CD8-positive, alpha-beta memory T cell (primary cell): ENCODE measurements at places on chromosomes 2 and 18. TPM values are rescaled to one million over a fixed set of nuclear protein-coding genes. Genes with fewer than 3 reads are reported as not detected.

LCT gene
- total RNA-seq: 0.48 TPM

SLC19A3 gene
- not detected for total RNA-seq

FRZB gene
- not detected for total RNA-seq

UPP2 gene
- total RNA-seq: not detected

GRCh38 chr2:30900381-30900780, 93.1 kb upstream of the CAPN13 start:
- DNase-seq: no peak

DNA sequence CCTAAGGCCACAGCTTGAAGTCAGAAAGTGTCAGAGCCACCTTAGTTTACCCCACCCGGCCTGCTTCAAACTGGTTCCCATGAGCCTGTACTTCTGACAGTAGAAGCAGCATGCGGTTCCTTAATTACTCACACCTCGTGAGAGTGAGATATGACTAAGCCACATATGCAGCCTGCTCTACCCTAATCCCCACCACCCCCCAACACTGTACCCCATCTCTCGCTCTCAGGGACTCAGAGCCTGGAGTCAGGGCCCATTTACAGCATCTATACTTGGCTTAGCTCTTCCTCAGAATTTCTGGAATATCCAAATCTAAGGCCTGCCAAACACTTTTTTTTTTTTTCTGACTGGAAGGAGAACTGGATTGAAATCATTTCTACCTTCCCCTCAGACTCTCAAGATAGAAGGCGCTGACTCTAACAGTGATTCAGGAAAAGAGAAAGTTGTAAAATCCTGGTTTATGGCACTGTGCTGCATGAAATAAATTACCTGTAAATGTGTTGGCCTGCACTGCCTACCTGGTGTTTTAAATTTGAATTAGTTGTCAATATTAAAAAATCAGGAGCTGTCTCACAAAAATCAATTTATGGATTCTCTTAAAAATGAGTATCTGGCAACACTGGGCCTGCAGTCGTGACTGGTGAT, 360.0 kb downstream of the RND3 start:
- no peak for DNase-seq

DNA sequence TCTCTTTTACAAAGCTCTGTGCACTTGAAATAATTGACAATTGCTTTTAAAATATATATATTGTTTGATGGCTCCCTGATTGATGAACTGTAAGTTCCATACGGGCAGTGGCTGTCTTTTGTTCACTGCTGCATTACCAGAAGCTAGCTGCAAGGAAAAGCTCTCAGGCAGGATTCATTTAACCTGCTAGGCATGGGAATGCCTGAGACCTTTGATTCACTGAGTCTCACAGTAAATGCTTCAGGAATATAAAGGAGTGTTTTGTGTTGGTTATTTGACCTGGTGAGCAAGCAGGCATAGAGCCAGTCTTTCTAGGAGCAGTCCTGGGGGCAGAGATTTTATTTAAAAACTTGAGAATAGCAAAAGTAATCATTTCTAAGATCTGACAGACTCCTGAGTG, 193.2 kb upstream of the ITGA4 start:
- DNase-seq: no peak

GRCh38 chr18:52484977-52485376, 145.0 kb downstream of the DCC start:
- DNase-seq: no peak

- no peak for DNase-seq
Observed at GRCh38 chr18:37565977-37566478, 430 bp upstream of the CELF4 start.

DNA sequence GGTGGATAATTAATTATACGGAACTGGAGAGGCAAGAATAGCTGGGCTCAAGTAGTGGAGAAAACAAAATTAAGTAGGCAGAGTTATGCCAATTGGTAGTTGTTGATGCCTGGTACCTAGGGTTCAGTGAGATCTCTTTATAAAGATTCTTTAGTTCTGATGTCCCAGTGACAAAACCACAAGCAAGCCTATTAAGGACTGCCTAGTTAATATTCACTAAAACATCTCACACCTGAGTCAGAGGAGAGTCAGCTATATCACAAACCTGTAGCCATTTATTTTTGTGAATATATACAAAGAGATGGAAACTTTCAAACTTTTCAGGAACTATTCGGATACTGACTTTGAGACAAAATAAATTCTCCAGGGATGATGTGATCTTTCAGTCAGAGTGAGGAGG, 213.9 kb upstream of the CYP26B1 start:
- DNase-seq: no peak

- no peak for DNase-seq
Observed at GRCh38 chr2:188158337-188159100, 133.2 kb upstream of the GULP1 start.

GRCh38 chr2:165645930-165646831, 147.9 kb downstream of the GALNT3 start:
- DNase-seq: no peak

DNA sequence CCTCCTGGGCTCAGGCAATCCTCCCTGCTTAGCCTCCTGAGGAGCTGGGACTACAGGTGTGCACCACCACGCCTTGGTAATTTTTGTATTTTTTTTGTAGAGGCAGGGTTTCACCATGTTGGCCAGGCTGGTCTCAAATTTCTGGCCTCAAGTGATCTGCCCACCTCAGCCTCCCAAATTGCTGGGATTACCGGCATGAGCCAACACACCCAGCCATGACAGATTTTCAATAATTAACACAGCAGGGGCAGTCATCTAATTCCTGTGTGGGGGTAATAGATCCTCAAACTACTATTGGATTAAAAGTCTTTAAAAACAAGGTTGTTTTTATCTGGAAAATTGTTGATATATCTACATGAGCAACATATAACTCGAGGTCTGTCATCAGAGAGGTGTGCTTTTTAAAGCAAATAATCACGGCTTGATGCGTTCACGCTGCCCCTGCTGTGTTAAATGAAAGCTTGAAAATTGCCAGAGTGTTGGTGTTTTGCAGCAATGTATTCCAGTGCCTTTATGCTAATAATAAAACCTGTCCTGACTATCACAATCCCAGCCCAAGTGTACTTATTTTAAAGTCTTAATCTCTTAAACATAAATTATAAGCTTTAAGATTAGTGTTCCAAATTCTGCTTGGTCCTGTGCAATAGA, 35.6 kb upstream of the ASB1 start:
- no peak for DNase-seq

DNA sequence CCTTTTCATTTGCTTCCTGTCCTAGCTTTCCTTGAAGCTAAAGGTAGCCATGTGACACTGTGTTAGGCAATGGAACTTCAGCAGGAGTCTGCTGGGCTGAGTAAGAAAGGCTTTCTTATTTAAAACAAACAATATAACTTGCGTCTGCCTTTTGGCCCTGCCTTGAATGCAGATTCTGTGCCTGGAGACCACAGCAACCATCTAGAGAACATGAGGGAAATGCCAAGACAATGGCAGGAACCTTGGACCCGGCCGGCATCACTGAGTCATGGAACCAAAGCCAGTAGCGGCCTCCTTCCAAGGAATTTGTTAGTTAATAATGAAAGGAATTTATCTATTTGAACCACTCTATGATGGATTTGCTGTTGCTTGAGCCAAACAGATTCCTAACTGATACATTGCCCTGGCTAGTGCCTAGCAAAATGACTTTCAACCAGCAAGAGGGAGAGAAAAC, 207.5 kb upstream of the EPHA4 start:
- DNase-seq: no peak

GRCh38 chr2:229445019-229445418, 173.9 kb upstream of the PID1 start:
- no peak for DNase-seq

DNA sequence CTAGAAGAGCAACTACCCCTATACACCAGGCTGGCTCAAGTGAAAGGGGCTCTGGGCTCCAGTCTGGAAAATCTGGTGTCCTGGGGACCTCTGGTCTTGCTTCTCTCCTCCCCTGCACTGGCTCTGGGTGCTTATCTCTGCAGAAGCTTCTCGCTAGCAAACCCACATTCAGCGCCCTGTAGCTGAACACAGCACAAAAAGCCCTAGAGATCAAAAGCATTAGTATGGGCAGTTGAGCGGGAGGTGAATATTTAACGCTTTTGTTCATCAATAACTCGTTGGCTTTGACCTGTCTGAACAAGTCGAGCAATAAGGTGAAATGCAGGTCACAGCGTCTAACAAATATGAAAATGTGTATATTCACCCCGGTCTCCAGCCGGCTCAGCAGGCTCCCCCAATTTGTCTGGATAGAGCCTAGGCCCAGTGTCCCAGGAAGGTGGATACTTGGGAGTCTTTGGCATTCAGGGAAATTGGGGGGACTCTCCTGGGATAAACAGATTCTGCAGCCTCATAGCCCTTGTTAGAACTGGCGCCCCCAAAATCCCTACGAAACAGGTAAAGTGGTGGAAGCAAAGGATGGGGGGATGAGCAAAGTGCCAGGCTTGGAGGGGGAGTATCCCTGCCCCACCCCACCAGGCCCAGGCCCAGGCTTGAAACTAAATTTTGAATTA, 2.5 kb upstream of the HOXD4 start:
- DNase-seq: no peak
